ENCODE measurements at places on chromosomes 2 and 18.

GRCh38 chr2:11508279-11508678 lies 25.6 kb upstream of the GREB1 start:
- DNase-seq, result no peak

DNA sequence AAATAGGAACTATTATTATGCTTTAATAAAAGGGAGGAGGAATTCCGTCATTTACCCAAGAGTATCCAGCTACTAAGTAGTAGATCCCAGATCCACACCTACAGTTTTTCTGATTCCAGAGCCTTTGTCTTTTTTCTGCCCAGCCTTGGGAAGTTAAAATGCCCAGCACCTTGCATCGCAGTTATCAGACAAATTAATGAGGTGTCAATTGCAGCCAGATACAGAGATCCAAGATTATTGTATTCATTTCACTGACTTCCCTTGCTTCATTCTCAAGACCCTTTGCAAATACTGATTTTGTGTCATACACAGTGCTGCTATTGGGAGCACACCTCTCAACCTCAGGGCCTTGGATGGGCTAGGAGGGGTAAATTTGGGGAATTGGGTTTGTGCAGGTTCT lies 1.1 kb downstream of the IL18R1 start:
- no peak for DNase-seq

DNA sequence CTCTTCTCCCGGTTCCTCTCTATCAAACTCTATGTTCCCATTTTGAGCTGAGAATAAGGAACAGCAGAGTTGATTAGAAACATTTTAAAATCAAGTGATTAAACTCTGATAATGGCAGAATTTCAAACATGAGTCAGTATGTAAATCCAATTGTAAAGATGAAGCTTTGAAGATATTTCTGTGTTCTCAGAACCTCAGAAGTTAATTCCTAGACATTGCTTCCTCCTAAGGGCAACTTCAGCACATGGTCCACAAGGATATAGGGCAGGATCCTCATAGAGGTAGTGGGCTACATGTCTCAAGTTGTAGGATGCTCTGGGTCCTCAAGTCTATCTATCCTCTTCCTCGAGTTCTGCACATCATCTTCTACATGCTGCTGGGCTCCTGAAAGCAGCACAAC lies 46.3 kb downstream of the QPCT start:
- no peak for DNase-seq

DNA sequence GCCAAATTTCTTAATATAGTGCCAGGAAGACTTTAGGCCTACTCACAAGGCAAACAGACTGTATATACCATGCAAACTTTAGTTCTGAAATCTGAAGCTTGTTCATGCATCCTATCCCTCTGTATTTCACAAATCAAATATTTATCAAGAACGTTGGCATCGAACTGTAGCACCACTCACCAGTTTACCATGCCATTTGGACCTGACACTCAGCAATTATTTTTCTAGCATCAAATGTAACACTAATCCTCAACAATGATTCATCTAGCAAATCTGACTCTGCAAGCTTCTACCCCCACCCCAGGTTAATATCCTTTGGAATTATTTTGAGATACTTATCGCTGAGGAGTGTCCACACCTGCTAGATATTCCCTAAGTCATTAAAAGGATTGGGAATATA lies 1506.6 kb downstream of the LRP1B start:
- no peak for DNase-seq

DNA sequence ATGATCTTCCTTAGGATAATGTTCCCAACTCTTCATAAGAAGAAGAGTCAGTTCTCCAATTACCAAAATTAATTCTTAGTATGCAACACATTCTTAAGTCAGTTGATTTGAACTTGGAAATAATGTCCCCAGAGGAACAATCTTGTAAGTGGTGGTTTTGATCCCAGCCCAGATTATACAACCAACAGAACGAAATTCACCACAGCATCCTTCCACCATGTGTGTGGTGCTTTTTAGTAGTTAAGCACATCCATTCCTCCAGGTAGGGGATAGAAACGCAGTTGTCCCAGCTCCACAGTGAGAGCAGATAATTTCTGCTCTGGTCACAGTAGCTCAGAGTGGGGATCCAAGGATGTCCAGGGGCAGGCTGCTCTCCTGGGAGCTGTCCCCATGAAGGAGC lies 161.7 kb upstream of the SLC39A10 start:
- no peak for DNase-seq

DNA sequence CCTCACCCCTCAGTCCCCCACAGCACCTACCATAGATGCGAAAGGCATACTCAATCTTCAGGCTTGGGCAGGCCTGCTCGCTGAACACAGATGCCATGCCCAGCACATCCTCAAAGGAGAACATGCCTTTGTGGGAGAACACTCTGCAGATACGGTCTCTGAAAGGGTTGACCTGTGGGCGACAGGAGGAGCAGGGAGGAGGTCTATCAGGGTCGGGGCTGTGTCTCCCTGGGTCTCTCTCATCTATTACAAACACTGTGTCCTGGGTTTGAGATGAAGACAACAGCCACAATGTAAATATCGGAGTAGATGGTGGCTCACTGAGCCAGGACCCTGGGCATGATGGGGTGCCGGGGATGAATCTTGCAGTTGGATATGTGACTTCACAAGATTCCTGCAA lies 46.0 kb downstream of the CIB4 start:
- no peak for DNase-seq

DNA sequence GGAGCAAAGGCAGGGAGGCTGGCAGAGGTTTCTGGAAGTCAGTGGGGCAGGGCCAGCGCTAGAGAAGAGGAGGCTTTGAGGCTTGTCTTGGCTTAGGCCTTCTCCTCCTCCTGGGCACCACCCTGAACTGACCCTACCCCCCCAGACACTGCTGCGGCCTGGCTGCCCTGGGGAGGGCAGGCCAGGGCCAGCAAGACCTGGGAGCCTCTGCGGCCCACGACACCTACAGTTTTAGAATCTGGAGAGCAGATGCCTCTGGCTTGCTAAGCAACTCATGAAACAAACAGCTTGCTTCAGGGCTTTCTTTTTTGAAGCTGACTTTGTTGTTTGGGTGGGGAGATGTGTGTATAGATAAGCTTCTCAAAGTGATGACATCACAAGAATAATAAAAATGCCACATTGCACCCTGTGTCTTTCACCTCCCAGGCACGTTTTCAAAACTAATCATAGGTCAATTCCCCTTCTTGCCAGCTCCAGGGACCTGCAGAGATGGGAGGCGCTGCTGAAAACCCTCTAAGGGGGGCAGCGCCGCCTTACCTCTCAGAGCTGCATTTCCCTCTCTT lies 46.2 kb upstream of the SMAD7 start:
- DNase-seq, result no peak

DNA sequence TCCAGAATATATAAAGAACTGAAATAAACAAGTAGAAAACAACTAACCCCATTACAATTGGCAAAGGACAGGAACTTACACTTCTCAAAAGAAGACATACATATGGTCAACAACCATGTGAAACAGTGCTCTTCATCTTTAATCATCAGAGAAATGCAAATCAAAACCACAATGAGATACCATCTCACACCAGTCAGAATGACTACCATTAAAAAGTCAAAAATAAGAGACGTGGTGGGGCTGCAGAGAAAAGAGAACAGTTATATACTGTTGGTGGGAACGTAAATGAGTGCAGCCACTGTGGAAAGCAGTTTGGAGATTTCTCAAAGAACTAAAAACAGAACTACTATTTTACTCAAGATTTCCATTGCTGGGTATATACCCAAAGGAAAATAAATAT lies 1696.3 kb upstream of the TMEFF2 start:
- DNase-seq, result no peak

DNA sequence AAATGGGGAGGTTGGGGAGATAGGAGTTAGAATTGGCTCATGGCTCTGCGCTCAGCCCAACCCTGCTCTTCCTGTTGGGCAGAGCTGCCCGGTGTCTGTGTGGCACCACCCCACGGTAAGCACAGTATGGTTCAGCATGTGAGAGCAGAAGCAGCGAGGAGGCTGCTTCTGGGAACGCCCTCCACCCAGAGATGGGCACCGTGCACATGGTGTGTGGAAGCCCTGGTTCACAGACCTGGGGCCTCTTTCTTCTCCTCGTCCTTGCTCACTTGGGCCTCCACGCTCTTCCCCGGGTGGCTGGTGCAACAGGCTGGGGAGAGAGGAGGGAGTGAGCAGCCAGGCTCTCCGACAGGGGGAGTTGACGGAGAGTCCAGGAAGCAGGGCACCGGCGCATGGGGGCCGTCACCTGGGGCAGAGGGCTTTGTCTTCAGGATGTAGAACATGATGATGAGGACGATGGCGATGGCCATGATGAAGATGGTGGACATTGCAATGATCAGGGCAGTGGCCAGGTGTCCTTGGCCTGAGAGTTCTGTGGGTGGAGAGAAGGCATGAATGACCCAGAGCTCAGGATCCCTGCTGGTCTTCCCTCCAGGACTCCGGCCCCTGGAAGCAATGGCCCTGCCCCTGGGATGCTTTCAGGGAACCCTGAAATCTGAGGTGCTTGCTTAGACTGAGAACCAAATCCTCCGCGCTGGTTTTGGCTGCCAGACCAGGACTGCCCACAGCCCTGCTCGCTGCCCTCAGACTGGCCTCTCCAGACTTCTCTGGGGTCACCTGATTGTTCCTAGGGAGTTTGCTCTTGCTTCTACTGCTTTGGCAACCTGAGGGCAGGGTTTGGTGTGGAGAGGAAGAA lies 78.3 kb downstream of the EDAR start:
- no peak for DNase-seq

- DNase-seq, result no peak
Observed at GRCh38 chr2:178419123-178419522, 31.9 kb downstream of the PRKRA start.

- DNase-seq, result no peak
Observed at GRCh38 chr2:23988371-23988770, 21.5 kb upstream of the MFSD2B start.

- DNase-seq, result no peak
Observed at GRCh38 chr2:148922776-148923475, 47.9 kb downstream of the KIF5C start.

DNA sequence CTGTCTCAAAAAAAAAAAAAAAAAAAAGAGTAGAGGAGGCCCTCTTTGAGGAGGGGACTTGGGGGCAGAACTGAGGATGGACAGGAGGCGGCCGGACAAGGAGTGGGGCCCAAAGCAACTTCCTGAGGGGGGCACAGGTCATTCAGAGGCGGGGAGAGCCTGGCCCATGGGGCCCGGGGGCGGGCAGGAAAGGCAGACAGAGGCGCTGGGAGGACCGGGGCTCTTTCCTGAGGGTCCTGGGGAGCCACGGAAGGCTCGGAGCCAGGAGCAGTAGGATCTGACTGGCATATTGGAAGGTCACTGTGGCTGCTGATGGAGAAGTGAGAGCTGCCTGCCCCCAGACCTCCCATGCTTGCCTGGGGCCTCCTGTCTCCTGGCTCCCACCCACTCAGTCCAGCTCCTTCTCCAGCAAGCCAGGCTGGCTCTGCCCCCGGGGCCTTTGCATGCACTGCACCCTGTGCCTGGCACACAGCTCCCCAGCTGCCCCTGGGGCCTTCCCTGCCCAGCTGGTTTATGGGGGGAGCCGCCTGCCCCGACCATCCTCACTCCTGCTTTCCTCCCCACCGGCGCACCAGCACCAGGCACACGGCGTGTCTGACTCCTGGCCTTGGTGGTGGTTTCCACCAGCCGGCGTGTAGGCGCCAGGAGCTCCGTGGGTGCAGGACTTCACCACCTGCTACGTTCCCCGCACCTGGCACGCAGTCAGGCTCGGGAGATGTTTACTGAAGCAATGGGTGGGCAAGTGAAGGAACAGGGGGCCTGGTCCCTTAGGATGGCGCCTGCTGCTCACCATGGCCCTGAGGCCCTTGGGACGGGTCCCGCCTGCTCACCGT lies 5.6 kb downstream of the ESPNL start:
- no peak for DNase-seq

DNA sequence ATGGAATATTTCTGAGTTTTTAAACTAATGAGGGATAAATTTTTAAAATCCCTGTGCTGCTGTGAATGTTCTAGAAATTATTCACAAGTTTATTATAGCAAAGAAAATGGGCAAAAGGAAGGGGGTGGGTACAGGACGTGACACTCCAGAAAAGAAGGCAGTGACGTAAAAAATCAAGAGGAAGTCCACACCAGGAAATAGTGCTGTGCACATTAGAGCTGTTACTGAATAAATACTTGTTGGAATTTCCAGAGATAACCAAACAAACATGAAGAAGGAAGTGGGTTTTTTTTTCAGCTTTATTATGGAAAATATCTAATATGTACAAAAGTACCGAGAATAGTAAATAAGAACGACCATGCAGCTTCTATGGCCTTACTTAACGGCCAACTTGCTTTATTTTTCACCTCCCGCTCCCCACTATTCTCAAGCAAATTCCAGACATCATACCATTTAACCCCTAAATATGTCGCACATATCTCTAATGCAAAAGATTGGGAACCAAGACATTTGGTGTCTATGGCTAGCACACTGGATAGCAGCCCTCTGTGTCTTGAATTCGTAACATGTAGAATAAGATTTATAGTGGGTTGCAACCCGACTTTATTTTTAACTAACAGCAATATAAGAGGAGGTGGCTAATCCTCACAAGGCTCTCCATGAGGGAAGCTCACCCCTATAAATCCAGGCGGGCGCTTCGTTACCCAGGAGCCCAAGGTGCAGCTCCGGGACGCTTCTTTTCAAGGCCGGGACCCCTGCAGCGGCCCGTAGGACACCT lies 580 bp upstream of the NDUFV2 start:
- no peak for DNase-seq

- no peak for DNase-seq
Observed at GRCh38 chr2:159898441-159898840, 100.4 kb upstream of the CD302 start.

GRCh38 chr2:66696374-66696773 lies 261.4 kb downstream of the MEIS1 start:
- no peak for DNase-seq

GRCh38 chr2:19035238-19035637 lies 323.2 kb downstream of the OSR1 start:
- no peak for DNase-seq

- no peak for DNase-seq
Observed at GRCh38 chr2:3491306-3491705, 28.0 kb downstream of the ADI1 start.

- DNase-seq, result no peak
Observed at GRCh38 chr2:237675316-237675715, 47.9 kb downstream of the LRRFIP1 start.

DNA sequence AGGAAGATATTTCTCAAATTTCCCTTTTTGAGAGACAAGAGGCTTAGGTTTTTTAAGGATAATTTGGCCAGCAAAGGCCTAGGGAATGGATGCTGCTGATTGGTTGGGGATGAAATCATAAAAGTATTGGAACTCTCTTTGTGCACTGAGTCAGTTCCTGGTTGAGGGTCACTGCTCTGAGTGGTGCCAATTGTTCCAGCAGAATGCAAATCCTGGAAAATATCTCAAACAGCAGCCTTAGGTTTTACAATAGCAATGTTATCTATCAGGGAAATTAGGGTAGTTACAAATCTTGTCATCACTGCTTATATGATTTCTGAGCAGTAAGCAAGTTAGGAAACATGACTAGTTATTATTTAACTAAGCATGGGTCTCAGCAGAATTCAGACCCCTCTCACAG lies 96.2 kb downstream of the RAD51AP2 start:
- DNase-seq, result no peak
